ENCODE measurements at places on chromosomes 3 and 15. TPM values are rescaled to one million over a fixed set of nuclear protein-coding genes. Genes with fewer than 3 reads are reported as not detected.

The SH2D7 gene
- total RNA-seq = not detected

The ISG20 gene
- 14.2 TPM for total RNA-seq

The ST8SIA2 gene
- total RNA-seq = not detected

The CCDC54 gene
- not detected for total RNA-seq

The CTXND1 gene
- 2.5 TPM for total RNA-seq

The LDHAL6B gene
- total RNA-seq = not detected

The GOLGA6L22 gene
- not detected for total RNA-seq

The SOX14 gene
- total RNA-seq = not detected

The PROK2 gene
- not detected for total RNA-seq

The GALNT15 gene
- 15.5 TPM for total RNA-seq

The IGSF11 gene
- 2.0 TPM for total RNA-seq

The DZIP1L gene
- 32.7 TPM for total RNA-seq

The STRA6 gene
- 50.9 TPM for total RNA-seq

The SI gene
- not detected for total RNA-seq

The MUC4 gene
- 0.08 TPM for total RNA-seq

The CYP11A1 gene
- 2.4 TPM for total RNA-seq

The MAGI1 gene
- 45.5 TPM for total RNA-seq

The PPP2R3A gene
- total RNA-seq = 11.0 TPM

The SMAD6 gene
- total RNA-seq = 17.4 TPM

The FOXB1 gene
- not detected for total RNA-seq

The IL5RA gene
- total RNA-seq = not detected

The CCK gene
- total RNA-seq = not detected

The TLNRD1 gene
- 15.1 TPM for total RNA-seq

The SLC15A2 gene
- total RNA-seq = 39.2 TPM

The TJP1 gene
- total RNA-seq = 120 TPM

The DCUN1D1 gene
- total RNA-seq = 41.6 TPM

The CCDC13 gene
- total RNA-seq = 1.2 TPM

The PHLDB2 gene
- 95.1 TPM for total RNA-seq

The KCNH8 gene
- 0.26 TPM for total RNA-seq

The PCSK6 gene
- 14.5 TPM for total RNA-seq

The STX19 gene
- not detected for total RNA-seq

The C15orf62 gene
- total RNA-seq = 0.52 TPM

The PCLAF gene
- 1.8 TPM for total RNA-seq

The CRYGS gene
- 3.4 TPM for total RNA-seq

The FBLN2 gene
- total RNA-seq = 42.7 TPM

The POC1A gene
- total RNA-seq = 3.6 TPM

The TGM5 gene
- total RNA-seq = 0.91 TPM

The OSTN gene
- not detected for total RNA-seq

The MRAS gene
- 26.2 TPM for total RNA-seq

The CFAP20DC gene
- total RNA-seq = 0.18 TPM

The SLC38A3 gene
- total RNA-seq = 0.34 TPM

The TRPC1 gene
- total RNA-seq = 22.5 TPM

The XYLB gene
- 19.3 TPM for total RNA-seq

The SLC22A14 gene
- total RNA-seq = not detected

The SLC6A1 gene
- total RNA-seq = 4.0 TPM

The IL17RD gene
- total RNA-seq = 5.4 TPM

The SERINC4 gene
- total RNA-seq = 0.34 TPM
